NCI-H2081 treated with DMSO at 0.1 percent for 48 hours (cell line): ENCODE measurements at places on chromosomes 6 and 20.

GRCh38 chr6:166342349-166343149, at the start of gene SFT2D1:
SFT2D1 (minus strand) TSS chr6:166342545; CDS start chr6:166342481, 64 bp downstream.
- DNase-seq: peak; percentile 11

DNA sequence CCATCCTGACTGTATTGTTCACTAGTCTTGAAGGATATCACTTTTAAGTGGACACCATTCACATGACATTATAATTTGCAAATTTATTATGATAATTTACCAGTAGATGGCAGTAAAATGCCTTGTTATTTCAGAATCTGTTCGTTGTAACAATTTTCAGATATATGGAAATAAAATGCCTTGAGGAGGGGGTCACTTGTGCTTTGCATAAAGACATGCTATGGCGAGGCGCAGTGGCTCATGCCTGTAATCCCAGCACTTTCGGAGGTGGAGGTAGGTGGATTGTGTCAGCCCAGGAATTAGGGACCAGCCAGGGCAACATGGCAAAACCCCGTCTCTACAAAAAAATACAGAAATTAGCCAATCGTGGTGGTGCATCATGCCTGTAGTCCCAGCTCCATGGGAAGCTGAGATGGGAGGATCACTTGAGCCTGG, 9.0 kb upstream of the NCOA6 start:
- DNase-seq: peak; percentile 56

DNA sequence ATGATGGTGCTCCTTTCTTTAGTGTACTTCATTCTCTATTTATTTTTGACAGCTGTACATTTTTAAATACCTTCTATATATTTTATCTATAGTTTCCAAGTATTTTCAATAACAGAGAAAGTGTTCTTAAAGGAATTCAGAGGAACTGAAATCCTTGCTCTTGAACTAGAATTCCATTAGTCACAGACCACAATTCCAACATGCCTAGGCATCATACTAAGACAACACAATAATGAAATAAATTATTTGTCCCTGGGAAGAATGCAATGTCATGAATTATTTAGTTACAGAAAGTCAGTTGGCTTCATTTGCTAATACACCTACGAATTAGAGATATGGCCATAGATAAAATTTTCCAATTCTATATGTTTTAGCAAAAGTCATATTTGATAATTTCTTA, 671.2 kb downstream of the EPHA7 start:
- no peak for DNase-seq

DNA sequence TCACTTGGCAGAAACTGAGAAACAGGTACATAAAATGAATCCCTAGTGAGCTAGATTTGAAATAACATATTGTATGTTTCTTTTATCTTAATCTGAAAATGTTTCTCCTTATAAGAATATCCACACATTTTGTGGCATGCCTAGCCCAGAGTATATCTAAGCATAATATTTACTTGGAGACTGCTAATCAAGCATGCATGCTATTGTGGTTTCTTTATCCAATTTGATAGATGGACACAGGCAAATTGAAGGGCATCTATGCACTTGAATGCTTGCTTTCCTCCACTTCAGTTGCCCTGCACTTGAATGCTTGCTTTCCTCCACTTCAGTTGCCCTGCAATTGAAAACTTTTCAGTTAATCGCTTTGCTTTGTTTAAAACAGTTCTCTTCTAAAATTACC, 729.8 kb downstream of the TBC1D32 start:
- DNase-seq: no peak

DNA sequence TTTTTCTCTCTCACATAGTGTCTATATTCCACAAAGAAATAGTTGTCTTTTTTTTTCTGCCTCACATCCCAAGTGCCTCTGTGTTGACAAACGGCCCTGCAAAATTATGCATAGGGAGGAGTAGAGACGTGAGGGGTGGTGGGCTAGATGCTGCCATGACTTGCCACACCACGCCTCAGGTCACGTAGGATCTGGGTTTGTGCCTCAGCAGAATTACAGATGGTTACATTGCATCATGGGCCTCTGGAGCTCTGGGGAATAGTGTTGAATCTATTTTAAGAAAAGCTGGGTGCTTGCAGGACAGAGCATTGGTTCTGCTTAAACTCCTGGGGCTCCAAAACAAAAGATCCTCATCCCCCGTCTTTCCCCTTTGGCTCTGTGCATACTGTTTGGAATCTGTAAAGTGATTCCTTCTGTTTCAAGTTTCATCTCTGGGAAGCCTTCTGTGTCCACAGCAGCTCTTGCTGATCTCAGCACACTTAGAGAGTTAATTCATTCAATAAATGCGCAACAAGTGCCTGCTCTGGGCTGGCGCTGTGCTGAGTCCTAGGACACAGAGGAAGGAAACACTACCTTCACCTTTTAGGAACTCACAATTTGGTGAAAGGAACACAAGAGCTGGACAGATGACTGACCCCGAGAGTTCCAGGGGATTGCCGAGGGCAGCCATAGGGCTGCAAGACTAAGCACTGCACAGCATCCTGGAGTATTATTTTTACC, 2.4 kb downstream of the FANCE start:
- DNase-seq: no peak

GRCh38 chr6:132927713-132928112, 113.3 kb downstream of the RPS12 start:
- DNase-seq: no peak

DNA sequence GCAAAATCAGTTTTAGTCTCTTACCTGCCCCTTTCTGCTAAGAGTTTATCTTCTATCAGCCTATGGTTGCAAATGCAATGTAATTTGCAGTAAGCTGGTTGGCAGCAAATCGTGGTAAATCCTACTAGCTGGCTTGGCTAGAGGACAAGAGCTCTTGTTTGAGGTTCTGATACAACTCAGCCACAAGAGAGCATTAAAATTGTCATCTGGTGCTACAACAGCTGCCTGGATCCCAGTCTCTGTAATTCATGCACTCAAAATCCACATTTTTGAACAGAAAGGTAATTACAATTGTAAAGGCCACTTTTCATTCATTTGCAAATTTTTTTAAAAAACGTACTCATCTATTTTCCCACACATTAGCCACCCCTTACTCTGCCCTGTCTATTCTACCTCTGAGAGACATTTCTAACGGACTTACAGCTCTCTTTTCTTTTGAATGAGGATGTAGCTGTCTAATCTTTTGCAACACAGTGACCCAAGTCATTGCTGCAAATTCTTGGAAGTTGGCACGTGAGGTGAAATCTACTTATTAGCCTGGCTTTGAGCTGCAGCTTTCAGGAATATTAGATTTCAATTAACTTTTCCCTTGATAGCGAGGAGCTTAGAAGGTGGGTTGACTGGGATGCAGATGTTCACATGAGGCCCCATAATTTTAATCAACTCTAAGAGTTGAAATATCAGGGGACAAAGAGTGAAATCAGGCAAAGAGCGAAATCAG, 54.0 kb upstream of the FAM184A start:
- no peak for DNase-seq

DNA sequence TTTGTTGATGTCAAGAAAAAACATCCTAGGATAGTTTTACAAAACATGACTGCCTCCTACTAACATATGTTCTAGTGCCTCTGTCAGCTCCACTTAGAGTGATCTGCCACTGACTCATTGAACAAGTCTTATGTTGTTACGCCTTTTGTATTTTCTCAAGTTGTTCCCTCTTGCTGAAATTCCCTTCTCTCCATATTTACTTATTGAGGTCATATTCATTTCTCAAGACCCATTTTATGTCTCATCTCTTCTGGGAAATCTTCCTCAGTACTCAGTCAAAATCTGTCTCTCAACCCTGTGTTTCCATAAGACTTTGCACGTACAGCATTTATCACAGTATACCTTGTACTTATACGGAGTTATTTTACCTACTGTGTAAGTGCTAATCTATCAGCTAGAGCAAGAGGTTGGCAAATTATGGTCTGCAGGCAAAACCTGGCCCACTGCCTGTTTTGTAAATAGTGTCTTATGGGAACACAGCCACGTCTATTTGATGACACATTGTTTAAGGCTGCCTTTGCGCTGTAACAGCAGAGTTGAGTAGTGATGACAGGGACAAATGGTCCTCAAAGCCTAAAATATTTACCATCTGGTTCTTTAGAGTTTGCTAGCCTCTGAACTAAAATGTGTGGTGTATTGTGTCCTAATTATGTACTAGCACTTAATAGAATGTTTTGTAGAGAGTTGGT, 83.4 kb downstream of the ADGRB3 start:
- peak; percentile 91 for DNase-seq

DNA sequence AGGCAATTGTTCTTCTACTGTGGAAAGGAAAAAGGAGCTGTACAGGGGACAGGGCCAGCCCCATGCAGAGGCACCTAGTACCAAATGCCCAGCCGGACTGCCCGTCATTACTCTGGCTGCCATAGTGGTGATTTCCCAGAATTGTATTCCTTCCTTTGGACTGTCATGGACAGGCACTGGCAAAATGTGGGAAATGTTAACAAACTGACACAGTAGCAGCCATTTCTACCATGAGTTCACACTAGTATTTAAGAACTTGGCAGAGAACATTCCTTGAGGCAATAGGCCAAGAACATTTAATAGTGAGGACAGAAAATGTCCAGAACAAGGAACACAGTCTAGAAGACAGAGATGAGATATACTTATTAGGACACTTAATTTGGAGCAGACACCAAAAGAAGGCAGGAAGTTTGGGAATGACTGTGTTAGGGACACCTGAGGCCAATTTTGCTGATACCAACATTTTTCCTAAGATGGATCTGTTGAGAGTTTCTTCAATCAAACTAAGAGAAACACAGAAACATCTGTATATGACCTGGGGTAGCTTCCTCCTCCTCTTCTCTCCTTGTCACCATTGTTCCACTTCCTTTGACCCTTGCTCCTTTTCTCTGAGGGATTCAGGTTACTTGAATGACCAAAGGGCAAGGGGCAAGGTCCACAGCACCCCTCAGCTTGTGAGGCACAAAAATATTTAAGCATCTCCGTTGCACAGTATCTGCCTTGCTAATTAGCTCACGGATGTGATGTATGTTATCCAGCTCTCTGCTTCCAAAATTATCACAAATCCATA, 14.9 kb downstream of the ADTRP start:
- DNase-seq: no peak

DNA sequence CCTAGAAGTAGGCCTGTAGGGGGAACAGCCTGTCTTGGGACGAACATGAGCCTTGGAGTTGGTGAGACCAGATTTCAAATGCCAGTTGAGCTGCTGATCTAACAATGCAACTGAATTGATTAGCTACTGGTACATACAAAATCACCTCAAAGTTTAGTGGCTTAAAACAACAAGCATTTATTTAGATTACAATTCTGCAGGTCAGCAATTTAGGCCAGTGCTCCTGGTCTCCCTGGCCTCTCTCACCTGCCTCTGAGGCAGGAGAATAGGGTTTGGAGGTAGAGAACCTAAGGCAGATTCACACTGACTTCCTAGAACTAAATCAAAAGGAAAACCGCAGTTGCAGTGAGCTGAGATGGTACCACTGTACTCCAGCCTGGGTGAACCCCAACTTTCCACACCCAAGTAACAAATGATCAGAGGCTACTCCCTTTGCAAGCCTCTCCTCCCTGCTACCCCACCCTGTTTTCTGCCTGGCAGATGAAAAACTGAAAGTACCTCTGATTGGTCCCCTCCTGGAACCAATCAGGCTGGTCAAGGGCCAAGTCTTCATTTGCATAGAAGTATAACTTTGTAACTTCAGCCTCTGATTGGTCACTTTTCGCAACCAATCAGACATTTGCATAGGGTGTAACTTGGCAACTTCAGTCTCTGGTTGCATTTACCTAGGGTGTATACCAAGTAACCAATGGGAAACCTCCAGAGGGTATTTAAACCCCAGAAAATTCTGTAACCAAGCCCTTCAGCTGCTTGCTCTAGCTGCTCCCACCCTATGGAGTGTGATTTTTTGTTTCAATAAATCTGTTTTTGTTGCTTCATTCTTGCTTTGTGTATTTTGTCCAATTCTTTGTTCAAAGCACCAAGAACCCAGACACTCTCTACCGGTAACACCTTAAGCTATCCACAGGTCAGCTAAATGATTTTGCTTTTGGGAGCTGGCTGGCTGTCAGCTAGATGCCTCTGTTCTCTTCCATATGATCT, 8.1 kb upstream of the UBR2 start:
- no peak for DNase-seq

- no peak for DNase-seq
Measured at GRCh38 chr6:38813041-38813823, 98.1 kb downstream of the DNAH8 start.

- DNase-seq: no peak
Measured at GRCh38 chr6:88616380-88616779, 347.0 kb downstream of the RNGTT start.

DNA sequence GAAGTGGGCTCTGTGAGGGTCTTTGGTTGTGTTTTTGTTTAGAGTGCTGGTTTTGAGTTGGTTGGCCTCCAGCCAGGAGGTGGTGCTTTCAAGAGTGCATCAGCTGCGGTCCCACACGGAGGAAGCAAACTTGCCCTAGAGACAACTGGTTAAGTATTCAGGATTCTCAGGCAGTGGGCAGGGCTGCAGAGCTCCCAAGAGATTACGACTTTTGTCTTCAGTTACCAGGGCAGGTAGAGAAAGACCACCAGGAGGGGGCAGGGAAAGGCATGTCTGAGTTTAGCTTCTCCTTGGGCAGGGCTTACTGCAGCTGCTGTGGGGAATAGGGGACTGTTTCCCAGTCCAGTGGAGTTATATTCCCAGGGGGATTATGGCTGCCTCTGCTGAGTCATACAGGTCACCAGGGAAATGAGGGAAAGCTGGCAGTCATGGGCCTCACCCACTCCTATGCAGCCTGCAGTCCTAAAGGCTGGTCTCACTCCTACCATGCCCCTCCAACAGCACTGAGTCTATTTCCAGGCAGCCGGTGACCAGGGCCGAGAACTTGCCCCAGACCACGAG, 64.3 kb downstream of the TTI1 start:
- DNase-seq: no peak

GRCh38 chr6:104606361-104606760, 253.4 kb downstream of the HACE1 start:
- no peak for DNase-seq

DNA sequence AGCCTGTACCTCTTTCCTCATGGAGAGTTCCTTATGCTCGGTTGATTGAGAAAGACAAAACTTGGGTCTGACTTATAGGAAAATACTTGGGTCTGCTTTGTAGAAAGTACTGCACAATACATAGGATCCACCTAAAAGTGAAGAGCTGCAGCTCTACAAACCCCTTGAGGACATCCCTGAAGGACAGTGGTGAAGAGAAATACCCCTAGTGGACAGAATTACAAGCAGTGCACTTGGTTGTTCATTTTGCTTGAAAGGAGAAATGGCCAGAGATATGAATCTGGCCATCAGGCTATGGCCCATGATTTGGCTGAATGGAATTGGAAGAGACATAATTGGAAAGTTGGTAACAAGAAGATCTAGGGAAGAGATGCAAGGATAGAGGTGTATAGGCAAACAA, 8.3 kb downstream of the CD24 start:
- no peak for DNase-seq
